ENCODE measurements at places on chromosomes 5 and 9.
A peak's percentile ranks its signal among the peaks of the same experiment; 100 is the strongest.

DNA sequence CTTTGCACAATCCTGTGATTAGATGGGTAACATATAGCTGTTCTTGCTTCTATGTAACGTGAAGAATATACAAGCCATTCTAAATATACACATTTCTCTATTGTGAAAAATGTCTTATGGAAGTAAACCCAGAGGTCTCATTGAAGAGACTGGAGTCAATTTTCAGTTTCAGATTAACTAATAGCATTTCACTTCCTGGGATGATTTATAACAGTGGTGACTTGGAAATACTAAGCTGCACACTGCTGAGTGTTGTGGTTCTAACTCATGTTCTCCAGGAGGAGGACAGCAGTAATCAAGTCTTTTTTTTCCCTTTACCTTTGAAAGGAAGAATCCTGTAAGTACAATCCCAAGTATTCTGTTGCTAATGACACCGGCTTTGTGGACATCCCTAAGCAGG lies 3.3 kb downstream of the CTSL start:
- DNase-seq: no peak

DNA sequence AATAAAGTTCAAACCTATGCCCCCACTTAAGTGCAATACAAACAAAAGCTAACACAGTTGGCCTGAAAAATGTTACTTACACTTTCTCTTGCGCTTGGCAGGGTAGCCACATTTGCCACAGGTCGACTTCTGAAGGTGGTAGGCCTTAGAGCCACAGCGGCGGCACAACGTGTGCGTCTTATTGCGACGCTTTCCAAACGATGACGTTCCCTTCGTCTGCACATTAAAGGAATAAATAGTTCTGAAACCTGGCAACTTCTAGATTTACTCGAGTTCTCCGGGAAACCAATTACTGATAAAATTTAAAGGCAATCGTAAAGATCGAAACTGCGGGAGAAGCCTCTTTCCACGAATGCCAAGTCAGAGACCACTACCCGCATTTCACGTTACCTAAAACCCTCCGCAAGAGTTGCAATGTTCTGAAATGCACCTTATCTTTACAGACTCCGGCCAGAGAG lies 602 bp downstream of the RPL37 start:
- peak; percentile 43 for DNase-seq

GRCh38 chr9:128505414-128505765 lies 871 bp downstream of the GLE1 start:
- no peak for DNase-seq

GRCh38 chr5:7066471-7067235 lies 329.3 kb upstream of the ADCY2 start:
- no peak for DNase-seq

GRCh38 chr9:106286249-106286648 lies 576.7 kb upstream of the ZNF462 start:
- peak; percentile 52 for DNase-seq

DNA sequence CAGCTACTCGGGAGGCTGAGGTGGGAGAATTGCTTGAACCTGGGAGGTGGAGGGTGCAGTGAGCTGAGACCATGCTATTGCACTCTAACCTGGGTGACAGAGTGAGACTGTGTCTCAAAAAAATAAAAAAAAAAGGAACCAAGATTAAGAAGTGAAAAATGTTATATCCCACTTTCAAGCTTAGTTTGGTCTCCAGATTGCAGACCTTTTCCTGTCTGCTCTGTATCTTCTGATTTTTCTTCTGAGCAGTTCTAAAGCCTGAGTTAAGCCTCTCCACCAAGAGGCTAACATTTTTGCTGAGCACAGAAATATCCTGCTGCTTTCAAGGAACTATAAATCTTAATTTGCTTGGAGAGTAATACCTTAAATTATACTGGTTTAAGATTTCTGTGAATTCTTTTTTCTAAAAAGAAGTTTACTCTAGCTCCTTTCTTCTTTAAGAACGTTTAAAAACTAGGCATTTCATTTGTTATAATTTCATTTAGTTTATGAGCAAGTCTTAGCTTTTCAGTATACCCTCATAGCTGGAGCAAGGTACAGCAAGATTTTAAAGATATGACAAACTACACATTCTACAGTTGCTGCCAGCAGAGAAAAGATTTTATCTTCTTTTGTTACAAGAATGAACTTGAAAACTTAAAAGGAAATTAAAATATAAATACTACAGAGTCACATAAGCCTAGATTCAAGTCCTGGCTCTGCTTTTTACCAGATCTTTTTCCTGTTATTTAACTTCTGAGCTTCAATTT lies 55.0 kb downstream of the GARNL3 start:
- no peak for DNase-seq

Measured in OCI-M1 (cell line).